ENCODE measurements at places on chromosomes 5 and 9.

GRCh38 chr5:14510880-14511279 is 70.7 kb upstream of the OTULINL start:
- no peak for DNase-seq

GRCh38 chr5:174303035-174303434 is 257.5 kb downstream of the NSG2 start:
- DNase-seq, result no peak

DNA sequence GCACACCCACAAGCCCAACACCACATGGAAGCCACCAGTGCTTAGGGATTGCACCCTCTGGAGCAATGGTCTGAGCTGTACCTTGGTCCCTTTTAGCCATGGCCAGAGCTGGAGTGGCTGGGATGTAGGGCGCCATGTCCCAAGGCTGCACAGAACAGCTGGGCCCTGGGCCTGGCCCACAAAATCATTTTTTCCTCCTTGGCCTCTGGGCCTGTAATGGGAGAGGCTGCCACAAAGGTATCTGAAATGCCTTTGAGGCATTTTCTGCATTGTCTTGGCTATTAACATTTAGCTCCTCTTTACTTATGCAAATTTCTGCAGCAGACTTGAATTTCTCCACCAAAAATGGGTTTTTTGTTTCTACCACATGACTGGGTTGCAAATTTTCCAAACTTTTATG is 117.6 kb downstream of the SPOCK1 start:
- no peak for DNase-seq

GRCh38 chr5:144421411-144421810 is 250.7 kb downstream of the KCTD16 start:
- DNase-seq, result no peak

Data from stimulated activated naive CD4-positive, alpha-beta T cell treated with Interleukin-2 at 50 U/mL for 16 hours (primary cell).